Stimulated activated CD4-positive, alpha-beta T cell treated with anti-CD3 and anti-CD28 coated beads, Interleukin-4, amount 100 ng/mL, for 4 hours (primary cell): ENCODE measurements at places on chromosomes 16 and 17.

DNA sequence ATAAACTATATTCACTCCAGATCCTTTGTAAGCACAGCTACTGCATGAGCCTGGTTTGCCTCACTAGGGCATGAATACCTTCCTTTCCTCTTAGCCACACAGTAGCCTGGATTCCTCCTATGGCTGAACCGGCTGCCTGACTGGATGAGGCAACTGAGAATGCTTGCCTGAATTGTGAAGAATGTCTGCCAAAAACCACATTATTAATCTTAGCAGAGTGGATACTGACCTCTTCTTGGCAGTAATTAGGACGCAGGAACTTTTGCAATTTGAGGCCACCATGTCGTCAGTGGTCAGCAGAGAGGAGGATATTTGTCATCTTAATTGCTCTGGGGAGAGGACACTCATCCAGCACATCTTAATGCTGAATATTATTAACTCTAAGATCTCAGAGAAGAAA is 651.8 kb upstream of the GOT2 start:
- DNase-seq: no peak

DNA sequence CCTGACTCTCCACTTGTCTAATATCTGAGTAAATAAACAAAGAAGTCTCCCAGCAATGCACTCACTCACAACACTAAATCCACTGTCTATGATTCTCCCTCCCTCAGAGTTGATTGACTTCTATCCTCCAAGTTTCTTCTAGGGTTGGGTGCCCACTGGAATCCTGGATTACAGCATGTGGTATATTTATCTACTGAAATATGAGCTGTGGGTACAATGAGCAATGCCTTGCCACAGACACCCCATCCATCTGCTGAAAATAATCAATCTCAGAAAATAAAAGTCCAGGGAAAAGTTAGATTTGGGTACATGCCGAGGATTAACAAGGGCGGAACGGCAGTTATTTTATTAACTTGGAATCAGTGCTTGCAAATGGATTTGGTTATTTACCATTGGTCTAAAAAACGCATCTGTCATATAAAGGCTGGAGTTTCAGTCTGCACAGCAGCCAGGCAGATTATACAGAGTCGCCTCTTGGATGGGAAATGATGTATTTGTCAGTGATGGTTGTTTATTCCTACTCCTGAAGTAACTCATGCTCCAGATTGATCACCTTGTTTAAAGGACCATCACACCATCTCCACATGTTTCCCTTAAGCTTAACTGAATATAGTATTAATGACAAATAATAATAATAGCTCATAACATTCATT is 193.9 kb upstream of the SOX9 start:
- DNase-seq: no peak

DNA sequence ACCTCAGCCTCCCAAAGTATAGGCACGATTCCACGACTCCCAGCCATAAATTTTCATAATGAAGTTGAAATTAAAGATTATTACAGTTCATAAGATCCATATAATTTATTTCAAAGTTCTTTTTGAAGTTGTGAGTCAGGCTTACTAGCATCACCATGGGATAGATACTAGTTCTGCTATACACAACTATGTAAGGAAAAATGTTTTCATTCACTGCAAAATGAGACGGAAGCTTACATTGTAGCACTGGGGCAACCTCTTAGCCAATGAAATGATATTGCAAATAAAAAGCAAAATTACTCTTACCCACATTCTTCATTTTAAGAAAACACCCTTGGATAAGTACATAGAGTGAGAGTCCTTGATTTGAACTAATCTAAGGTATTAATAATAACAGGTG is 18.8 kb upstream of the MARCHF10 start:
- DNase-seq: no peak

DNA sequence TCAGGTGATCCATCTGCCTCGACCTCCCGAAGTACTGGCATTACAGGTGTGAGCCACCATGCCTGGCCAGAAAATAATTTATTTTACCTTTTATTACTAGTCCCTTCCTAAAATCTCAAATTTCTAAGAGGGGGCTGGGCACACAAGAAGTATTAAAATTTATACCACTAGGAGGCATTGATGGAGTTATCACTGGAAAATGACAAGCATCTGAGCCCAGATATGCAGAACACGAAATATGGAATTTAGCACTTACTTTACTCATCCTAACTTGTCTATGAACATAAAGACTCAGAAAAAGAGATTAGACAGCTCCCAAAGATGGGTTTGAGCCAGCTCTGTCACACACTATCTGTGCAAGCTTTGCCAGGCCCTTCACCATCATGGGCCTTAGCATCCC is 46.4 kb downstream of the STAT5A start:
- no peak for DNase-seq

DNA sequence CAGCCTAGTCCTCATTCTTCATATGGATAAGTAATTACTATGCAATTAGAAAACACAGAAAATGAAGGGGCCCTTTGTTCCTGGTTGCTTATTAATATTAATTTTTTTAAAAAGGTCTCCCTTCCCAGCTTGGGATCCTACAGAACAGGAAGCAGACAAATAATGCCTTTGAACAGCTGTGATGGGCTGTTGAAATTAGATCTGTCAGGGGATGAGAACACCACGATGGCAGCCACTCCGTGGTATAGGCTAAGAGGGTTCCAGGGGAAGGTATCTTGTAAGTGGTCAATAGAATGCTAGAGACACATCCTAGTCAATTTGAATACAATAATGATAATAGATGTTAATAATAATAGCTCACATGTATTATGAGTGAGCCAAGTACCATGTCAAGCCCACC is 83.1 kb downstream of the CCDC182 start:
- DNase-seq: no peak

- DNase-seq: no peak
Measured at GRCh38 chr16:53465606-53466280, 31.5 kb downstream of the RBL2 start.

GRCh38 chr16:3530371-3530914 is 29.6 kb downstream of the CLUAP1 start:
- no peak for DNase-seq

- no peak for DNase-seq
Measured at GRCh38 chr17:79923974-79924638, 84.9 kb upstream of the CBX4 start.

DNA sequence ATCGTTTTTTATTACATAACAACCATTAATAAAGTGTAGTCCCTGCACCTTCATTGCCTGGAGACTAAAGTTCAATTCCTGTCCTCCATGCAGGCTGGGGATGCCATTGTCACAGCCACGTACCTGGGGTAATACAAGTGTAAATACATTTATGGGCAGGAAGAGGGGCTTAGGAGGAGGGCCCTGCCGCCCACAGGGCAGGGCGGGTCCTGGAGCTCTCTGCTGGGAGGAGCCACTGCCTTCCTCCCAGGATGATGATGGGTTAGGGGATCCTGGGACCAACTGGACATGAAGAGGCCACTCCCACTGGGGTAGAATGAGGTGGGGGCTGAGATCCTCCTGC is 44.1 kb upstream of the SLC38A10 start:
- no peak for DNase-seq

- DNase-seq: no peak
Measured at GRCh38 chr17:7233701-7234082, 625 bp downstream of the DVL2 start.

GRCh38 chr17:37744961-37745800 is at the start of gene HNF1B:
TSS of gene HNF1B (minus strand) at chr17:37745059. CDS start at chr17:37744884, 175 bp downstream.
- DNase-seq: no peak

DNA sequence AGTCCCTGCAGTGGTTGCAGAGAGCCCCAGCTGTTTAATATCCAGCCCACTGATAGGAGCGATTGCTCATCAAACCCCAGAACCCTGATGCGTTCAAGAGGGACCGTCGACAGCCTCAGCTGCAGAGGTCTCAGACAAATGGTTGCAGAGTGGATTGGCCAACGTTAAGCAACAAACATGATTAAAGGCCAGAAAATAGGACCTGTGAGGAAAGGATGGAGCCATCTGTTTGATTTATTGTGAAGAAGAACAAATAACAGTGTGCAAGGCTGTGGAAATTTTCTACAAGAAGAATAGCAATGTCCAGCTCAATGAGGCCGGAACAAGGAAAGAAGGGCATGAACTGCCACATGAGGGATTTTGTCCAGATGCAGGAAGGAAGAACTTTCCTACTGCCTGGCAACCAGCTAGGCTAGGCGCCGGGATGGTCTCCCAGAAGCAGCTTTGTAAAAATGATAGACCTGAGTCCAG is 138.4 kb upstream of the DNAH9 start:
- no peak for DNase-seq

- no peak for DNase-seq
Measured at GRCh38 chr16:85401370-85401916, 211.7 kb upstream of the GSE1 start.

- DNase-seq: no peak
Measured at GRCh38 chr16:57007530-57007929, 18.2 kb downstream of the NLRC5 start.

GRCh38 chr16:84759061-84759460 is 59.3 kb downstream of the USP10 start:
- no peak for DNase-seq

DNA sequence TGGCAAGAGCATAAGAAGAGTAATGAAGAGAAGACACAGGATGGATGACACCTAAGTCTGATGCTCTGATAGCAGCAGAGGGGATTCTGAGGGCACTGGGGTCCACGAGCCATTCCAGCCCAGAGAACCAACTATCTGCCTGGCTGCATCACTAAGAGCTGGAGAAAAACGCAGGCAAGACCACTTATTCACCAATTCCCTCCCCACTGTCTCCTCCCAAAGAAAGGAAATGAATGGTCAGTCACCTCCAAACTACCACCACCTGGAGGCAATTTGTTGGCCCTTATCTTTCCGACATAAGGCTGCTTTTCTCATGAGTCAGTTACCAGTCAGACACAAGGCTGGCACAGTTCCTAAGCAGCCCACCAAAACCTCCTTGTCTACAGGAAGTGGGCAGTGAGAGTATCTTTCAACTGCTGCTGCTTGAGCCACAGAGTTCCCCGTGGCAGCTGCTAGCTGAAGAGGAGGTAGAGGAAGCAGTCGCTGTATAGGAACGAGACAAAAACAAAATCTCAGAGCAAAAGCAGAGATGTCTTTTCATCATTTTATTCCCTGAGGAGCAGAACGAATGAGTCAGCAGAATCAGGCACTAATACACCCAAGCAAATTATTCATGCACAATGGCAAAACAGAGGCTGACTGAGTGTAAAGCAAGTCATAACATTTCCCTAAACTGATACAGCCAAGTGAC is 111.1 kb downstream of the SMG6 start:
- peak; percentile 57 for DNase-seq
